ENCODE measurements at places on chromosomes 2 and 18.

DNA sequence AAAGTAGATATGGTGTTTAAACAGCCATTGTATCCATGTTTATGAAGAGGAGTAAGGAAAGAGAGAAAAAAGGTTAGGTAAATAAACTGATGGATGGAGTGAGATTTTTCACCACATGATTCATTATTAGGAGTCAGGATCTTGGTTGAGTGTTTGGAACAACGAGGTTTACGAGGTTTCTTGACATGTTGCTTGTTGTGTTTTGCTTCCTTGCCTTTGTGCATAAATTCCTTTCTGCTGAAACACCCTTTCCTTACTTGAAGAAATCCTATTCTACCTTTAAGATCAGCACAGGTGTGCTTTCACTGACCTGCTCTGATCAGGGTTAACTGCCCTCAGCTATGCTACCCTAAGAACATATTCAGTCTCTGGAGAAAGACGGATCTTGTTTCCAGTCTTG is 66.6 kb downstream of the EFEMP1 start:
- DNase-seq, result no peak

- no peak for DNase-seq
Observed at GRCh38 chr2:31274401-31275075, 40.6 kb downstream of the EHD3 start.

- no peak for DNase-seq
Observed at GRCh38 chr2:226838722-226839121, 2.9 kb downstream of the RHBDD1 start.

DNA sequence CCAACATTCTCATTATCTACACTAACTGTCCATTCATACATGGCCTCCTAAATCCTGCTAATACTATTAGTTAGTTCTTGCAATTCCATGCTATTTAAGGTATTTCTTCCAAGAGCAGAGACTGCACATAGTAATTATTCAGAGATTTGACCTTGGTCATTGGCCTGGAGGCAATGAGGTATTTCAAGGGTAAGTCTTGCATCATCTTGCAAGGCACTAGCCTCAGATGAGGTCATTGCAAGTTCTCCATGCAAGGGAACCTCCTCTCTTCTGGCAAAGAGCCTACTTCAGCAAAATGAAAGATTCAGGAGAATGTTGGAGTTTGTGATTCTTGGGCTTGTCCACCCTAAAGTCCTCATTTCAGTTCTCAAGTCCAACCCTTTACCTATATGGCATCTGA is 48.5 kb upstream of the IKZF2 start:
- no peak for DNase-seq

GRCh38 chr18:46331316-46331715 is 227.1 kb downstream of the HAUS1 start:
- DNase-seq, result no peak

- DNase-seq, result no peak
Observed at GRCh38 chr2:113075030-113075429, 7.3 kb downstream of the IL1F10 start.

DNA sequence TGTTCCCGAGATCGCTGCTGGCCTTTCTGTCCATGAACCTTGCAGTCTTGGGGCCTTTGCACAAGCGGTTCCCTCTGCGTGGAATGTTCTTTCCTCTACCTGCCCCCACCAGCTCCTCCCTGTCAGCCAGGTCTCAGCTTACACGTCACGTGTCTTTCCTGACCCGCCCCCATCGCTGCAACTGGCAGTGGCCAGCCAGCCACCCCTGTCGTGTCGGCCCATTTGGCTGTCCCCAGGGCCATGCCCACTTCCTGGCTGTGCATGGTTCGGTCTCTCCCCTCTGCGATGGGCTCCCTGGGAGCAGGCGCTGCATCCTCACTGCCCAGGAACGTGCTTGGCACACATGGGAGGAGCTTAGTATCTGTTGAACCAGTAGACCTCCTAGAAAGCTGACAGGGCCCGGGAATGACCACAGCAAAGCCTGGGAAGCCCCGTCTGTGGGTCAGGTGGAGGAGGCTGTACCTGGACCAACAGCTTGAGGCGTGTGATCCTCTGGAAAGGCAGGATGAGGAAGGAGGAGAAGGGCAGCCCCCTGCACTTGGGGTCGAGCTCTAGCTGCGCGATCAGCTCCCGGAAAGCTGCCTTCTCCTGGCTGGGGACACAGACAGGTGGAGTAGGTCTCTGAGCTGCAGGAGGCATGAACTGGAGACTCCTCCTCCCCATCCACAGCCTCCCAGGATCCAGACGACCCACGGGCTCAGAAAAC is 21.0 kb downstream of the SNORC start:
- DNase-seq, result peak; percentile 70

Measured in ELF-1 (cell line).